ENCODE measurements at places on chromosomes 7 and 10.

GRCh38 chr10:17289763-17290162, 61.7 kb downstream of the VIM start:
- DNase-seq, result no peak

DNA sequence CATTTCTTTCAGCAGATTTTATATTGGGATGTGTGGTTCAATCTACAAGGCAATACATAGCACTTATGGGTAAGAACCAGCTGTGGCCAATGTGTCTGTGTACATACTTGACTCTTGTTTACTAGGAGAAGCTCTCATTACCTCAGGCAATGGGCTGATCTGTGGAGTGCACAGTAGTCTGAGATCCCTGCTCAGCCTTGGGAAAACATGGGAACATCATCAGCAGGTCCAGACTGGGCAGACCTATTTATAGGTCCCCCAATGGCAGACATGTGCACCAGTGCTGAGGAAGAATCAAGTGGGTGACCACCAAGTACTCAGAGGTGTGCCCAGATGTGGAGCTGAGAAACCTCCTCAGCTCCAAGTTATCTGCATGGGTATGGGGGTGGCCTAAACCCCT, 349.7 kb downstream of the KIF20B start:
- DNase-seq, result no peak

DNA sequence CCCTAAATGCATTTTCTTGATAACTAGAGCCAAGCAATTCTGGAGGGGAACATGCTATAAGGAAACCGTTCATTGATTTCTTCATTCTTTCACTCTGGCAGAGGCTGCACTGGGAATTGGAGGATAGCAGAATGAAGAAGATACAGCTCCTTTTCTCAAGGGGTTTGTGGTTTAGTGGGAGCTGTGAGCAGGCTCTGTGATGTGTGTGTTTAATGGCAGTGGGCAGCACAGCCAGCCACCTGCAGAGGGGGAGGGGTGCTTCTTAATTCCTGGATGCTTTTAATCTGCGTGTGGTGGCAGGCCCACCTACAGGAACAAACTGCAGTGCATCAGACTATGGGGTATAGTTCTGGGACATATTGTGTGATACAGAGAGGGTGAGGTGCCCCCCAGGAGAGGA, 31.9 kb downstream of the RPS24 start:
- DNase-seq, result no peak

DNA sequence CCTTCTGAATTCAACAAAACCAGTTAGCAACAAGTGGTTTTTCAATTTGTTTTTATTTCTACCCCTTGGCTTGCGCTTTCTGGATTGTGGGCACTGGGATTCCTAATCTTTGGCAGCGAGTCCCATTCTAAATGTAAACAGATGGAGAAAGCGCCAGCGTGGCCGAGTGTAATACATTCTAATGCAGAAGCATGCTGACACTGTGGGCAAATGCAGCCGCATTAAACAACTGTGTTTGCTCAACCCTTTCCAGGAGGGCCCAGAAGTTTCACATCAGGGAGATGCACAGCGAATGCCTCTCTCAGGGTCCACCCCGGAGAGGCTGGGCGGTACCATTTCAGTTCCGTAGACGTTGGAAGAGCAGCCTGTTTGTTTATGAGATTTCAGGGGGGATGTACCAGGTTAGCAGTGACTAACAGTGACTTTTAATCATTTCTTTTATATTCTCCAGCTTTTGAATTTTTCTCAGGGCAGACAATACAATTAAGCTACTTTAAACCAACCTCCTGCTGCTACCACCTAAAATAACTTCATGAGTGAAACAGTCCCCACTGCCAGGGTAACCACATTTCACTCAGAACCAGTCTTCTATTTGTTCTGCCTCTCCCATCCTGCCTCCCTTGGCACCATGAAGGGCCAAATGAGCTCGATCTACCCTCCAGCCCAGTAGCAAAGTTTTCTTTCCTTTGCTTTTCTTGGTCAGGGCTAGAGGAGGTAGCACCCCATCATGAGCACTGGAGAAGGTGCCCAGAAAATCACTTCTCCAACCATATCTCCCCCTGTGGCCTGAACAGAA, 164.2 kb upstream of the ITGB1 start:
- no peak for DNase-seq

- DNase-seq, result no peak
Observed at GRCh38 chr10:10796061-10796773, 221.5 kb upstream of the CELF2 start.

DNA sequence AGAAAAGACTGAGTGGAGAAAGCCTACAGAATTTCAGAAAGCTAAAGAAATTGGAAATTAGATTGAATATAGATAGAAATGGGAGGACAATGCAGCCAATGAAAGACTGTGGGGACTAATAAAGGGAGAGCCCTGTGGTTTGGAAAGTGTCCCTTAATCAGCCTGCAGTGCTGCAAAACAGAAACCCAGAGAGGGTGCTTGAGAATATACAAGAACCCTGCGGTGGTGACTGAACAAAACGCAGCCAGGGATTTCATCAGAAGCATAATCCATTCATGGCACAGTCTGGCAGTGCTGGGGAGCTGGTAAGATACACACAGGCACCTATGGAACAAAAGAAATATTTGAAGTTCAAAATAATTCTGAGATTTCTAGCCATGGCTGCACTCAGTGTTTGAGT, 19.1 kb downstream of the CEP41 start:
- no peak for DNase-seq

DNA sequence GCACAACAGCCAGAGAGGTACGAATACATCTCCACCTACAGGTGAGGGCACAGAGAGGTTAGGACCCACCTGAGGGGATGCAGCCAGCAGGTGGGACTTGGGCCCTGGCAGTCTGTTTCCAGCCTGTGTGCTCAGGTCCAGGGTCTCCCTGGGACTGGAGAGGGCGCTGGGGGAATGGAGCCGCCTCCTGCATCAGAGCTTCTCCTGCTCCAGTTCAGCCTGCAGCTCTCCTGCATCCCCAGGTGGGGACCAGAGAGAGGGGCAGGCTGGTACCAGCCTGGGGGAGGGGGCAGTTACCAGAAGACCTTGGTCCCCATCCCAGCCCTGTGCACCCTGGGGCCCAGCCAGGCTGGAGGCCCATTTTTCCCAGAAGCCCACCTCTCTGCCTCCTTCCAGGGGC, 80.7 kb downstream of the LHPP start:
- DNase-seq, result no peak

- no peak for DNase-seq
Observed at GRCh38 chr10:35451151-35452016, 115.1 kb downstream of the CCNY start.

DNA sequence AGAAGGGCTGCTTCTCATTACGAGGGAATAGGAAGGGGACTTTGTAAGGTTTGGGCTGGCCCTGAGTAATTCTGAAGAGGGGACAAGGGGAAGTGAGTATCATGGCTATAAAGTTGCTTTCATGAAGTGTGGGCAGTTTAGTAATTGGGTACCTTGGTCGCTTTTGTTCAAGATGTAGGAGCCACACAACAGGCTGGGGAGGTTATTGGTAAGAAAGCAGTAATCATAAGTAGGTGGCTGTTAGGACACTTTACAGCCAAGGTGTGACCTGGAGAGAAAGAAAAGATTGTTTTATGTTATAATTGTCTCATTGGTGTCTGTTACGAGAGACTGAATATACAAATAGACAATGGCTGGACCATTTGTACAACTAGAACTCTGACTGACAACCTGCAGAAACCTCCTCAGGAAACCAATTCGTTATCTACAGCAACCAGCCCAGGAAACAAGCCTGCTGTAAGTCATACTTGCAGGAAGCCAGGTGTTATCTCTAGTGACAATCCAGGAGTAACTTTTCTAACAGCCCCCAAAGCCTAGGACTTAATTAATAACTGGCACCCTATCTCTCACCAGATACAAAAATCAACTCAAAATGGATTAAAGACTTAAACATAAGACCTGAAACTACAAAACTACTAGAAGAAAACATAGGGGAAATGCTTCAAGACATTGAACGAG, 5.0 kb upstream of the CCM2 start:
- DNase-seq, result no peak

DNA sequence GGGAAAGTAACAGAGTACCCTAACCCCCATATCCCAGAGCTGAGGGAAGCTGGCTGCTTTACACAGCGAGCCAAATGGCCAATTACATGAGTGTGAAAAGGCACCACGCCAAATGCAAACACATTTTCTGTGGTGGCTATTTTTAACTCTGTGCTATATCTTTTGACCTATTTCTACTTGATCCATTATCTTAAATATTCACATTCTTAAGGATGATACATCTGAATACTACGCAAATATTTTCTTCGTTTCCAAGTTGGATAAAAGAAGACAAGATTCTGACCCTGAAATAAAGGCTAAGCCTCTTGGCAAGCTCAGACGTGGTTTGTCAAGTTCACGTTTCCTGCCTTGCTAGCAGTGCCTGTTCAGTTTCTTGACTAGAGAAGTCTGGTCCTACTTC, 146.7 kb upstream of the TMEM196 start:
- no peak for DNase-seq

- DNase-seq, result no peak
Observed at GRCh38 chr10:133165556-133166503, 5.8 kb downstream of the KNDC1 start.

Measured in HCT116 (cell line).